ENCODE measurements at places on chromosomes 7 and 10.

- DNase-seq, result no peak
These were observed 523.9 kb downstream of the ADRA2A start for GRCh38 chr10:111600772-111601171.

DNA sequence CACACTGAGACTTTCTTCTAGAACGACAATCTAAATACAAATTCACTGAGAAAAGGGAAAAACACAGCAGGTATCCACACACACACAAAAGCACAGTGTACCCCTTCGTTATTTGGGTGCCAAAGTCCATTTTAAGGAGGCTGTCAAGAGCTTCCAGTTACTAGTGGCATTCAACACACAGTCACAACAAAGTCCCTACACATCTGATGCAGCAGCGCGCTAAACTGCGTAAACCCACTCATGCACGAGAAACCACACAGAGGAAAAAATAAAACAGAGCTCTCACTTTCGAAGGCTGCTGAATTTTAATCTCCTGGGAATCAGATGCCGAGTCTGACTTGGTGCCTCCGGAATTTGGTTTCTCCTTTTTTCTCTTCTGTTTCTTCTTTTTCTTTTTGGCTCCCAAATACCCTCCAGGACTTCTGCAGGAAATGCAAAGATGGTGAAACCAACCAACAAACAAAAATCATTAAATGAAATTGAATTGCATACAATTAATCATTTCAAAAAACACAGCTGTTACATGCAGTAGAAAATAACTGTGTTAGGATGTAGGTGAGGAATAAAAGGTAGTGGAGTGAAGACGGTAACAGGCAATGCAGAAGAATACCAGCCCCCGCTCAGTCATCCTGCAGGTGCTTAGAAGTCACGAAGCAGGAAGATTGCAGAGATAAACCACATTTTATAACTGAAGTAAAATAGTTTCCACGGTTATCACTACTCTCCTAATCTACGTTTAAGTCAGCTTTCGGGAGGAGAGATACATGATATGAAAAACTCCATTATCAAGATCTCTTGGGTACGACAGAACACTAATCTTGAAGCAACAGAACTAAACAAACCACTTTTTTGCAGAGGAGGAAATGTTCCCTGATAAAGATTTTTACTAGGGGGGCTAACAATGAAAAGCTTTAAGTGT is 27.1 kb downstream of the NMT2 start:
- DNase-seq, result no peak

DNA sequence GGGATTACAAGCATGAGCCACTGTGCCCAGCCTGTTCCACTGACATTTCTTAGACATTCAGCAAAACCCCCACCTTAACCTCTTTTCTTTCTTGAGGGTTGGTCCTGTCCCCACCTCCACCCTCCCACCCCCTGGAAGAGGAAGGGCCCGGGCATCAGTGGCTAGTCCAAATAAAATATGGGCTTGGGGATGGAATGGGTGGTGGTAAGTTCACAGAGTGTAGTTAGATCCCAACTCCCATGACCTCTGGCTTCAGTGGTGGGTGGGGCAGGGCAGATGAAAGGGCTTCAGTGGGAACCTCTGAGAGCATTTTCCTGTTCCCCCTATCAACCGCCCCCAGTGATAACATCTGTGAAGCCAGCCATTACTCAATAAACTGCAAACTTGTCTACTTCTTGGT is 9.8 kb downstream of the SFXN3 start:
- no peak for DNase-seq

DNA sequence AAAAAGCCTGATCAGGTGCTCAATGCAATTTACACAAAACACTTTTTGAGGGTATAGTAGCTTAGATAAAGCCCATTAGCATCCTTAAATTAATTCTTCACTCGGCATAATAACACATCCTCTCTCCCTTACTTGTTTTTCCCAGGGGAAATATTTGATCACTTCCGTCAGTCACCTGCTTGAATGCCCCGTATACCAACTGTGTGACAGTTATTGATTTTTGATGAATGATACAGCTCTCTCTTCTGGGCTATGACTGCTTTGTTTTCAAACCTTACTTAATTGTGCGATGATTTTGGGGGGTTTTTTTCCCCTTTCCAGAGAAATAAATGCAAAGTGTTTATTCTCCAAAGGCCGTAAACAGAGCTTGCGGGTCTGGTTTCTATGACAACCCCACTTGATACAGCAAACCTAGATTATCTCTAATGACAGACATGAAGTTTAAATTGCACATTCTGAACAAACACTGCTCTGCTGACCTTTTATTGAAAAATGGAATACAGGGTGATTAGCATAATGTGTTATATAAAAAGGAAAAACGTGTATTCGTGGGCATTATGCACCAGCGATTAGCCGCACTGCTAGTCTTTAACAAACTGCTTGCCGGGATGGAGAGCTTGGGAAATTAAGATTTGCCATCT is 78.4 kb upstream of the NANOS1 start:
- no peak for DNase-seq

DNA sequence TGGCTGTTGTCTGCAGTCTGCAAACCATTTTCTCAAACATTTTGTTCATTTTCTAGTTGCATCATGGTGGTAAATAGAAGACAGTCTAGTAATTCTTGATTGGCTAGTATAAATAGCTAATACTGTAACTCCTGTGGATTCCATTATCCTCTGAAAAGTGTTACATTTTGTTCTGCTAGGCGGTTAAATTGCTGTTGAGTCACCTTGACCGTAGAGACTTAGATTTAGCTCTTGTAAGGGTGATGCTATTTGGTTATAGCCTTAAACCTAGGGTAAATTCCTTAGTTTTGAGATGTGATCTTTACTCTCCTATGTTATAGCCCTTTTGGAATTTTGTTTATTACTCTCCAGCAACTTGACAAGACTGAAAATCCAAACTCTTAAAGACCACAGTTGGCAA is 58.8 kb downstream of the SHOC2 start:
- DNase-seq, result no peak

DNA sequence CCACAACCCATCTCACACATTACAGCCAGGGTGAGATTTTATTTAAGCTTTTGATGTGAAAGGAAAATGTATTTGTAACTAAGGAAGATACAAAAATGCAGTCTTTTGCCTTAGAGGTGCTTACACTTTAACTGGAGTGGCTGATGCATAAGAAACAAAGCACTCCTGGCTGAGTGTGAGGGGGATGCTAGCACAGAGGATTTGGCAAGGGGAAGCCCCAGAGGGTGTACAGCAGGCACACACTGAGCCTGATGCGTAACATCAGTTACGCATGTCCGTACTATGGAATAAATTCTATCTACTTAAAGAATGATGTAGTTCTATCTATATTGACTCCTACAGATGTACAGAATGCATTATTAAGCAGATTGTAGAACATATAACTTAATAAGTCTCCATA is 17.8 kb downstream of the GIMAP8 start:
- DNase-seq, result no peak

DNA sequence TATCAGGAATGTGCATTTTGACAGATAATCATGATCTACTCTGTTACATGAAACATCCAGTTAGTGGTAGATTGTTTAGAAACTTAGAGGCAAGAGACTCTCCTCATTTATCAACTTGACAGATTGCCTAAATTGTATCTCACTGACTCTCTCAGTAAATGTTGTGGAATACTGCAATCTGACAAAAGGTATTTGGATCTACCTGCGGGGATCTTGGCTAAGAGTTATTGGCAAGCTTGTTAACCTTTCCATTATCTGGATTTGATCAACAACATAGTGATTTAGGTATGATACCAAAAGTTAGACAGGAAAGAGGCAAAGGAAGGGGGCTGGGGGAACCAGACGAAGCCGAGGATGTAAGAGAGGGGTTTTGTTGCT is 2.0 kb downstream of the VSTM2A start:
- DNase-seq, result no peak

- no peak for DNase-seq
These were observed 583.6 kb upstream of the MGMT start for GRCh38 chr10:128883231-128884032.

- DNase-seq, result no peak
These were observed 585.8 kb downstream of the GATA3 start for GRCh38 chr10:8640301-8640700.

- no peak for DNase-seq
These were observed 41.2 kb downstream of the TNS3 start for GRCh38 chr7:47540387-47541350.

GRCh38 chr10:511849-512191 is 177.6 kb downstream of the DIP2C start:
- no peak for DNase-seq

GRCh38 chr10:7915923-7916536 is 97.7 kb downstream of the TAF3 start:
- DNase-seq, result no peak

Data from stimulated activated CD4-positive, alpha-beta T cell treated with anti-CD3 and anti-CD28 coated beads, Interleukin-4, amount 100 ng/mL, for 48 hours (primary cell).